Inflammatory macrophage (primary cell): ENCODE measurements at places on chromosomes 7 and 10.
A peak's percentile ranks its signal among the peaks of the same experiment; 100 is the strongest.

GRCh38 chr7:151351967-151352366, 10.4 kb downstream of the NUB1 start:
- DNase-seq, result peak; percentile 70

GRCh38 chr7:68107261-68107660, 1110.6 kb downstream of the TYW1 start:
- DNase-seq, result no peak

- no peak for DNase-seq
Observed at GRCh38 chr10:46541735-46542566, 14.5 kb downstream of the GPRIN2 start.

- DNase-seq, result no peak
Observed at GRCh38 chr7:40915071-40915470, 780.3 kb downstream of the SUGCT start.

- DNase-seq, result no peak
Observed at GRCh38 chr7:64874114-64874513, 29.0 kb upstream of the ZNF273 start.
